Right cardiac atrium (tissue), 5 donors: ENCODE measurements at places on chromosomes 3 and 15. TPM values are rescaled to one million over a fixed set of nuclear protein-coding genes. Genes with fewer than 3 reads are reported as not detected.

CCNB2 gene
- 0.07 TPM for polyA plus RNA-seq

KBTBD13 gene
- polyA plus RNA-seq: 6.9 TPM

STRC gene
- 0.09 TPM for polyA plus RNA-seq

C2CD4A gene
- polyA plus RNA-seq: 0.02 TPM

GOLGA6L24 gene
- polyA plus RNA-seq: 0.05 TPM

WNT5A gene
- polyA plus RNA-seq: 2.6 TPM

TNFSF10 gene
- polyA plus RNA-seq: 21.2 TPM

IGSF10 gene
- polyA plus RNA-seq: 12.3 TPM

PIGB gene
- 5.3 TPM for polyA plus RNA-seq

CCDC54 gene
- not detected for polyA plus RNA-seq

ITIH3 gene
- polyA plus RNA-seq: 0.43 TPM

GRK7 gene
- not detected for polyA plus RNA-seq

PPP4R2 gene
- 18.3 TPM for polyA plus RNA-seq

LRRC31 gene
- not detected for polyA plus RNA-seq

TRIM59 gene
- 0.16 TPM for polyA plus RNA-seq

HYAL1 gene
- polyA plus RNA-seq: 25.4 TPM

AADACL2 gene
- 0.05 TPM for polyA plus RNA-seq

SMCO1 gene
- 46.1 TPM for polyA plus RNA-seq

KCNMB2 gene
- polyA plus RNA-seq: 4.6 TPM

NAALADL2 gene
- 1.3 TPM for polyA plus RNA-seq

CNTN3 gene
- polyA plus RNA-seq: 5.6 TPM

COL6A5 gene
- not detected for polyA plus RNA-seq

FGD5 gene
- 8.6 TPM for polyA plus RNA-seq

HHLA2 gene
- not detected for polyA plus RNA-seq

CFAP91 gene
- 0.50 TPM for polyA plus RNA-seq

PRTG gene
- 0.23 TPM for polyA plus RNA-seq

GNAT1 gene
- not detected for polyA plus RNA-seq

PLSCR2 gene
- not detected for polyA plus RNA-seq
